ENCODE measurements at places on chromosomes 4 and X.

DNA sequence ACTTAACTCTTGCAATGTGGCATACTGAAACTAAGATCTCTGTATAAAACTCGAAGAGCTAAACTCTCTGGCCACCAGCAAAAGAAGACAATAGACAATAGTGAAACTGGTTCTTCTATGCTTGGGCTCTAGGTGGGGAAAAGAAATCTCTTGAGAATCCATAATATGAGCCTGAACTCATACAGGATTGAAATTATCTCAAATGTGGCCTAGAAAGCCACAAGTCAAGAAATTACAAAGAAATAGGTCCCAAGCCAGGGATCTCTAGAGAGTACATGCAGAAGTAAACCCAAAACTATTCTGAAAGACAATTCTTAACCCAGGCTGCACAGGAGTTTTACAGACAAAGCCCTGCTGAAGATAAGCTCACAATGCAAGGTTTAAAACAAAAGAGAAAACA lies 127.4 kb downstream of the ANAPC10 start:
- DNase-seq = no peak

- DNase-seq = no peak
Measured at GRCh38 chr4:153154007-153154975, 50.0 kb upstream of the TRIM2 start.

DNA sequence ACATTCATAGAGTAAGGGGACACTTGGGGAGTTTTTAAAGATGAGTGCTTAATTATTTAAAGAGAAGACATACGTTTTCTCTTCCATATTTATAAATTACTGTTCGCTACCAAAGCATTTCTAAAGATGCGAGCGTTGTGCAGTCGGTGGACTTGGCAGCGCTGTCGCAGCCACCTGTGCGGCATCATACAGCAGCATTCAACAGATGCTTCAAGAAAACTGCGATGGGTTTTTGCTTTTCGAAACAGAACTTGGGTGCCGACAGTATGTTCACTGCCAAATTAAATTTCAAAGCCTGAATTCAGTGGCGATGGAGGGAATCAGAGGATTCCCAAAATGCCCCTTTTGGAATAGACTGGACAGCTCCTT lies 1.6 kb upstream of the HTR2C start:
- no peak for DNase-seq

DNA sequence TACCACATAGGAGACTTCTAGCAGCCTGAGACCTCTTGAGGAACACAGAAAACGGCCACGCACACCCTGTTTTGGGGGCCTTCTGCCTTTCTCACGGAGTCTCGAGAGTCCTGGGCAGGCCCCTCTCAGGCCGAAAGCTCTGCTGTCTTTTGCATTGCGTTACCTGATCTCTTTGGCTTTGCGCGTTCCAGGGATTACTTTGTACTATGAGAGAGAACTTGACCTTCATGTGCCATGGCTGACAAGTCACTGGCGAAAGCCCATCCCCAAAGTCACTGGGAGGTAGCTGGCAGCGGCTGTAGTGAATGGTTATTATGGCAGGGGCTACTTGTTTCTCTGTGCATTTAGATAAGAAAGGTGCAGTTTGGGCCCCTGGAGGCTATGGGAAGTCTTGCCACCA lies 8.0 kb upstream of the NAT8L start:
- peak; percentile 80 for DNase-seq

DNA sequence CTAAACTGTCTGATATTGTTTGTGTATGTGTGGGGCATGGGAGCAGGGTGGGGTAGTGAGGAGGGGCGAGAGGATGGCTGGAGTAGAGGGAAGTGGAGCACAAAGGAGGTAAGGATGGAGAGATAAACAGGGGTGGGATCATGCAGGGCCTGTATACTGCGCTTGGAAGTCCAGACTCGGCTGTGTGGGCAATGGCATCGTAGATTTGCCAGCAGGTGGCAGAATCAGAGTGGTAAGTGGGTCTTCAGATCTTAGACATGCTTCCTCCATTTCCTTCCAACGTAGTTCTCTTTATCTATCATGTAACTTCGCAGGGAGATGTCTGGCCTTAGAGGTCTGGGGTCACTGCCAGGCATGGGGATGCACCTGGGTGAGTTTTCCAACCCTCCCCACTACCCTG lies 155.5 kb downstream of the PDGFRA start:
- no peak for DNase-seq

- DNase-seq = no peak
Measured at GRCh38 chr4:75786938-75787337, 62.6 kb downstream of the USO1 start.

DNA sequence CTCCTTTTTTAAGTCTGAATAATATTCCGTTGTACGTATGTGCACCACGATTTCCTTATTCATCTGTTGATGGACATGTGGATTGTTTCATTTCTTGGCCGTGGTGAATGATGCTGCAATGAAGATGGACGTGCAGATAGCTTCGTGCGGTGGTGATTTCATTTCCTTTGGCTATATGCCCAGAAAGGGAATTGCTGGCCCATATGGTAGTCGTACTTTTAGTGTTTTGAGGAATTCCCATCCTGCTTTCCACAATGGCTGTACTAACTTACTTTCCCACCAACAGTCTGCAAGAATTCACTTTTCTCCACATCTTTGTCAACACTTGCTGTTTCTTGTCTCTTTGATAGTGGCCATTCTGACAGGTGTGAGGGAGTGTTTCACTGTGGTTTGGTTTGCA lies 12.8 kb downstream of the ZFP42 start:
- DNase-seq = no peak

- DNase-seq = no peak
Measured at GRCh38 chr4:161931089-161931488, 232.7 kb downstream of the FSTL5 start.

GRCh38 chrX:37922928-37923327 lies 75.6 kb upstream of the DYNLT3 start:
- DNase-seq = no peak

- no peak for DNase-seq
Measured at GRCh38 chr4:99637174-99637573, 20.5 kb downstream of the C4orf54 start.

DNA sequence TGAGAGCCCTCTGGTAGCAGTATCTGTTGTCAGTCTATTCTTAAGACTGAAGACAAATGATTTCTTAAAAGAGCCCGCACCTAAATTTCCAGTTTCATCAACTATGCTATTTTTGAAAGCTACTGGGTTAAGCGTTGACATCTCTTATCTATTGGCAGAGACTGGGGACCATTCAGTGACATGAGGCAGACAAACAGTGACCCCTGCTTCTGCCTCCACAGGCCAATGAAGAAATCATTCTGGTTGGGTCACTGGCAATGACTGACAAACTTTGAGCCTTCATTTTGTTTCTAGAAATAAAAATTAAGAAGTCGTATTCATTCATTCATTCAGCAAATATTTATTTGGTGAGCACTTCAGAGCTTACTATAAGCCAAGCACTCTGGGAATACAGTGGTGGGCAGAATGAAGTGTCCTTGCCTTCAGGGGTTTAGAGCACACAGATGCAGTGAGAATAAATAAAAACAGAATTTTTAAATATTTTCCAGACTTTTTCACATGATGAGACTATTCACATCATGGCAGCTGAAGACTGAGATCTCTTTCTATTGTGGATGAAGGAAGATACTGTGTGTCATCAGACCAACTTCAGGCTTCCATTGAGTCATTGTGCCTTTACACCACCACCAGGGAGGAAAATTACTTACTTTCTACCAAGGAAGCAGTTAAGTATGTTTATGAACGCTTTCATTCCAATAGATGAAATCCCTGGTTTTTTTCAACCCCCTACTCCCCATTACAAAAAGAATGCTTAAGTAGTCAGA lies 36.0 kb downstream of the SORBS2 start:
- no peak for DNase-seq

DNA sequence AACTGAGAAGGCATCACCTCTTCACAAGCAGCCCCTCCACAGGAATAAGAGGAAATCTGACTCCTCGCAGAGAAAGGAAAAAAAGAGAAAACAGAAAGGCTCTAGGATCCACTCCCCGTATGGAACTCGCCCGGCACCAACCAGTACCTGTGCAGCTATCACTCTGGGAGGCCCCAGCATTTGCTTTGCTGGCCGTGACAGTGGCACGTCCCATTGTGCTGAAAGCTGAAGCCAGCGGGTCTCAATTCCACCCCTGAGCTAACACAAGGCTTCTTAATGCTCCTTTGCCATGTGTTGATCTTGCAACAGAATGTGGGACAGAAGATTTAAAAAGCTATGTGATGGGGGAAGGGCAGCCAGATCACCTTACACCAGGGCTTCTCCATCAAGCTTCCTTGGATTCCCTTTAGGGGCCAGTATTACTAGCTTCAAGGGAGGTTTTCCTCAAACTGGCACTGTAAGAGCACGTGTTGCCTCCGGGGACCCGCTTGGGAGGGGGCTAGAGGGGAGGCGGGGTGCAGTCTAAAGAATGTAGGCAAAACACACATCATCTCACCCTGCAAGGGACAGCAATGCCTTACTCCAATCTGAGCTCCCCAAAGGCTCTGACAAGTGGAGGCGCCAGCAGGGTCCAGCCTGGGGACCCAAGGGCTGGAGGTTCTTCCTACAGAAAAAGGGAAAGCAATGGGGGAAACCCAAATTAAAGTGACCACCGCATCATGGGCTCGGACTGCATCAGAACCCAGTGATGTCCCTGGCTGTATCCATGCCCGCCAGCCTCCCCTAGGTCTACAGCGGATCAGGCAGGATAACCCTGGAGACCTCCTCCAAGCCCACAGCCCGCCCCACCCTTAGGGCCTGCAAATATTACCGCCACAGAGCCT lies 1.2 kb downstream of the USP46 start:
- no peak for DNase-seq

GRCh38 chrX:67673741-67674274 lies 130.0 kb downstream of the AR start:
- DNase-seq = no peak

DNA sequence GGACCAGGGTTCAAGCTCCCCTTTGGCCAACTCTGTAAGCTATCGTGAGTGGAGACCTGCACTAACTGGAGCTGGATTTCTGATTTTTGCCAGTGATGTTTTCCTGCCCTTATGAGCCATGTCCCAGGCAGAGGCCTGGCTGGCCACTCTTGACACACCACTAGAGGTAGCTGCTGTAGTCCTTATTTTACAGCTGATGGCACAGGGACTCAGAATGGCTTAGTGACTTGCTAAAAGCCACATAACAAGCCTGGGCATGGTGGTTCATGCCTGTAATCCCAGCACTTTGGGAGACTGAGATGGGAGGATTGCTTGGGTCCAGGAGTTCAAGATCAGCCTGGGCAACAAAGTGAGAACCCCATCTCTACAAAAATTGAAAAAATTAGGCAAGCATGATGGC lies 33.4 kb downstream of the CYTL1 start:
- no peak for DNase-seq

GRCh38 chrX:19798423-19798822 lies 89.0 kb downstream of the SH3KBP1 start:
- no peak for DNase-seq

DNA sequence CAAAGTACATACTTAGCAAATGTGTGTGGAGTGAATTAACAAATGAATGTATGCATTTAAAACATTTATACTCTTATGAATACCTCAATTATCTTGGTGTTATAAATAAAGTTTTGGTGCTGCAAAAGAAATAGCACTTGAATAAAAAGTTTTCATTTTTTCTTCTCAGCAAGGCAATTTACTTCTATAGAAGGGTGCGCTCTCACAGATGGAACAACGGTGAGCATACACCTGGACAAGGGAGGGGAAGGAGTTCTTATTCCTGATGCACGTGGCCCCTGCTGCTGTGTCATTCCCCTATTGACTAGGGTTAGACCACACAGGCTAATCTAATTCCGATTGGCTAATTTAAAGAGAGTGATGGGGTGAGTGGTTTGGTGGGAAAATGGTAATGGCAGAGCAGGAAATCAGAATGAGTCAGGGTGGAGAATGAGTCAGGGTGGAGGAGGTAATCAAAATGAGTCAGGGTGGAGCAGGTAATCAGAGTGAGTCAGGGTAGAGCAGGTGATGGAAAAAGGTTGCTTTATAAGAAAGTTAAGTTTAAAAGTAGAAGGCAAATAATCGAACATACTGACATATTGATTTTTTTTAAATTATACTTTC lies 28.2 kb upstream of the PGK1 start:
- DNase-seq = no peak

- DNase-seq = no peak
Measured at GRCh38 chr4:155703486-155704247, 37.0 kb downstream of the GUCY1A1 start.

- DNase-seq = no peak
Measured at GRCh38 chr4:95092766-95093165, 335.0 kb downstream of the BMPR1B start.

DNA sequence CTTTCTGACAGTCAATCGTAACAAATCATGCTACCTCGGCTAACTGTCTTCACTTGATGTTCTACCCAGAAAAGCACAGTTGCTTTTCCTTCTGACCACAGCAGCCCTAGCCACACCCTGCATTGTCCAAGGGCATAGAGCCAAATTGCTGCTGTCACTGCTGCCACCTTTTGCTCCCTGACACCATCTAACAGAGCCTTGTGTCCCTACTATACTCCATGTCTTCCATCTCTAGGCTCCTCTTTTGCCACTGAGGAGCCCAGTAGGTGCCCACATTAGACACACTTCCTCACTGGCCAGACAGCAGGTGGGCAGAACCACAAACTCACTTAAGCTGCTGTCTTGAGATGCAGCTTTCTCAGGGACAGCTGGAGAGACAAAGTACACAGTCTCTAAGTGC lies 91.4 kb downstream of the ANXA3 start:
- no peak for DNase-seq

GRCh38 chr4:141999446-142000143 lies 363.2 kb downstream of the IL15 start:
- DNase-seq = no peak

- DNase-seq = peak; percentile 86
Measured at GRCh38 chrX:5051831-5052491, 1176.7 kb downstream of the NLGN4X start.

GRCh38 chr4:95348418-95348817 lies 200.4 kb downstream of the UNC5C start:
- DNase-seq = no peak

DNA sequence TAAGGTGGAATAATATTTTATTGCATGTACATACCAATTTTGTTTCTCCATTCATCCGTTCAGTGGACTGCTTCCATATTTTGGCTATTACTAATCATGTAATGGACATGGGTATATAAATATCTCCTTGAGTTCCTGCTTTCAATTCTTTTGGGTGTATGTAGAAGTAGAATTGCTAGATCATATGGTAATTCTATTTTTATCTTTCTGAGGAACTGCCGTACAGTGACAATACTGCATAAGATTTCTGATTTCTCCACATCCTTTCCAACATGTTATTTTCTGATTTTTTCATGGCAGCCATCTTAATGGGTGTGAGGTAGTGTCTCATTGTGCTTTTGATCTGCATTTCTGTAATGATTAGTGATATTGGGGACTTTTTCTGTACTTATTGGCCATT lies 19.2 kb downstream of the ALPK1 start:
- DNase-seq = no peak

All from lower leg skin (tissue), 4 donors.